ENCODE measurements at places on chromosomes 3 and 15.
A peak's percentile ranks its signal among the peaks of the same experiment; 100 is the strongest.

- no peak for DNase-seq
These were observed 172.7 kb downstream of the MEGF11 start for GRCh38 chr15:66080717-66081398.

GRCh38 chr3:108091498-108092250 lies 843 bp upstream of the CD47 start:
- no peak for DNase-seq

DNA sequence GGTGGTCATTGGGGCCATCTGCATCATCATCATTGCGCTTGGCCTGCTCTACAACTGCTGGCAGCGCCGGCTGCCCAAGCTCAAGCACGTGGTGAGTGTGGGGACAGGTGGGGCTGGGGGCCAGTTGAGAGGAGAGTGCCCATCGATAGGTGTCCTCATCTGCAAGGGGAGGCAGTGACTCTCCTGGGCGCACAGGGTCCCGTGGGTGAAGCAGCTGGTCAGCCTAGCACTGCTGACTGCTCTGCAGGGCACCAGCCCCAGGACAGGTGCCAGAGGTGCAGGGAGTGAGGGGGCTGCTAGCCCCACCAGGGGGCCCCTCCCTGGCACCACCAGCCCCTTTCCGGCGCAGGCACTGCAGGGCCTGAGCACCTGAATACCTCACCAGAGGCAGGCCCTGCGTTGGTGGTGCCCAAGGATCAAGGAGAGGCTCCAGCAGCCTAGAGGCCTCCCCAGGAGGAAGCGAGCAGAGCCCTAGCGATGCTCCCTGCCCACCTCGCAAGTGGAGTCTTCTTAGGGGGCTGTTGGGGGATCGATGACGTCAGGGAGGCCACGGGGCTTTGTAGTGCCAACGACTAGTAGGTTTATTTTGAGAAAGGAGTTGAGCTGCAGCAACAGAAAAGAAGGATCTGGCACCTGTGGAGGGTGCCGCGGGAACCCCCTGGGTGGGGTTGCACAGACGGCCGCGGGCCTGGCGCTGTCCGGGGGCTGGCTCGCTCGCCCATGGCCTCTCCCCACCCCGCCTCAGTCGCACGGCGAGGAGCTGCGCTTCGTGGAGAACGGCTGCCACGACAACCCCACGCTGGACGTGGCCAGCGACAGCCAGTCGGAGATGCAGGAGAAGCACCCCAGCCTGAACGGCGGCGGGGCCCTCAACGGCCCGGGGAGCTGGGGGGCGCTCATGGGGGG lies 976 bp upstream of the ABTB1 start:
- DNase-seq, result no peak

DNA sequence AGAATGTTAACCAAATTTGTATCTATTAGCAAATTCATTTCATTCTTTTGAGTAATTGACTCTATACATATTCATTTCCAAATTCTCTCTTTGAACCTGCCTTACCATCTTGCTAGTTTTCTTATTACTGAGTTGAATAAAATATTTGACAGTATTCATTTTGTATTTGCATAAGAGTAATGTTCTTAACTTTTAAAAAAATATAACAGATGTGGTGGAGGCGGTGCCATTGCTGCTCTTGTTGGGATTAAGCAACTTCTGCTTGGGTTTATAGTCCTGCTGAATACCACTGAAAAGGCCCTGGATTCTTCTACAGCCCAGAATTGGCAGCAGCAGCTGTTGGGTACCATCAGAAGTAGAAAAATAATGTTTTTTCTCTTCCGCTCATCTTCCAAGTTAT lies 148.9 kb upstream of the PEX5L start:
- no peak for DNase-seq

- no peak for DNase-seq
These were observed 5.5 kb downstream of the CRTC3 start for GRCh38 chr15:90535254-90535653.

DNA sequence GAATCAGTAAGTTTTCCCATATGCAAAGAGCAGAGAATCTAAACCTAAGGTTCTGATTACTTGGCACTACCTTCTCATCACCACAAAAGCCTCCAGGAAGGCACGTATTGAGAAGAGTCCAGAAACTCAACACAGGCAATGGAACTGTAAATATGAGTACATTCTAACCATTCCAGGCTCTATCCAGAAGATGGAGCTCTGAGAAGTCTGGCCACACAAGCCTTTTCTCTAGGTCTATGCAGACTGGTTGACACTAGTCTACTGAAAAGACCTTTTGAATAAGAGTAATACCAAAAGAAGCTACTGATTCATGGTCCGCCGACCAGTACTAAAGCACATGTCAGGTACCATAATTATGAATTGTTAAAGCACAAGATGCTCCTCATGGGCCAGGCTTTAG lies 12.2 kb upstream of the NCKIPSD start:
- no peak for DNase-seq

DNA sequence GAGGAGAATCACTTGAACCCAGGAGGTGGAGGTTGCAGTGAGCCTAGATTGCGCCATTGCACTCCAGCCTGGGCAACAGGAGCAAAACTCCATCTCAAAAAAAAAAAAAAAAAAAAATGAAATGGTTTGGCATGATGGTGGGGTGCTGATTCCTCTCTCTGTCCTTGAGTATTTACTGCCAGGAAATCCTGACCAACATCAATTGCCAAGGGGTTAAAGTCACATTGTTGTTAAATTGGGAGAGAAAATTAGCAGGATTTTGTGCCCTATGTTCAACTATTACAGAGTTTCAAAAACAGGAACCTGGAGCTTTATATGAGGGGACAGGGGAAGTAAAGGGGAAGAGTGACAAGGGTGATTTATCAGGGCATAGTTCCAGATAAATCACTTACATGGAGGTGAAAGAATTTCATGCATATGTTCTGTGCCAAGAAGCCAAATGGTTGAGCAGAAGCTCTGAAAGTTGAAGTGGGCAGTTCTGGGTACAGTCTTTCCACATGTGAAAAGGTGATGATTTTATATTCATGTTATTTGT lies 70.5 kb upstream of the TSEN2 start:
- DNase-seq, result no peak

DNA sequence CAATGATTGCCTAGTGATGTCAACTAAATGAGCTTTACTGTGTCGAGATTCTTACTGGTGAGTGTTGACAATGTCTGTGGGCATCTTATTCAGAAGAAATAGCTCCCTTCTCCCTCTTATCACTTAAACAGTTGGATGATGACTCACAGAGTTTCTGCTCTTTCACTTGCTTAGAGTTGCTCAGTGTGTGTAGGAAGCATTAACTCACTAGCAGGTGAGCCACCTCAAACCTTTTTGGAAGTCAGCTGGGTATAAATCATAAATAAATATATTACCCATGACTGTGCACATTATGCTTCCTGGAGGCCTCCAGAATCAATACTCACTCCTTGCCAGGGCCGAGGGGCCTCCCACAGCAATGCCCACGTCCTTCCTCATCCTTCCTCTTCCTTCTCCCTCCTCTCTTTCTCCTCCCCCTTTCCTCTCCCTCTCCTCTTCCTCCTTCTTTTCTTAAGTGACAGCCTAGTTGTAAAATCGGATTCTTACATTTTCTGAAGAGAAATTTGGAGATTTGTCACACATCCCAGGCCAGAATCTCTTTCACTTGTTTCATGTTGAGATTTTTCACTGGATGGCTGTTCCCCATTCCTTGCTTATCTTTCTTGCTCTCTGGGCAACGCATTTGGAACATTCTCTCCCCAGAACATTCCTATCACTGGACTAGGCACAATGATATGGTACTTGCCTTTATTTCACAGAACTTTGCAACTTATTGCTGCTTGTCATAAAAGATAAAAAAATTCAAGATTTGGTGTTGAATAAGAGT lies 17.5 kb downstream of the SHC4 start:
- no peak for DNase-seq

DNA sequence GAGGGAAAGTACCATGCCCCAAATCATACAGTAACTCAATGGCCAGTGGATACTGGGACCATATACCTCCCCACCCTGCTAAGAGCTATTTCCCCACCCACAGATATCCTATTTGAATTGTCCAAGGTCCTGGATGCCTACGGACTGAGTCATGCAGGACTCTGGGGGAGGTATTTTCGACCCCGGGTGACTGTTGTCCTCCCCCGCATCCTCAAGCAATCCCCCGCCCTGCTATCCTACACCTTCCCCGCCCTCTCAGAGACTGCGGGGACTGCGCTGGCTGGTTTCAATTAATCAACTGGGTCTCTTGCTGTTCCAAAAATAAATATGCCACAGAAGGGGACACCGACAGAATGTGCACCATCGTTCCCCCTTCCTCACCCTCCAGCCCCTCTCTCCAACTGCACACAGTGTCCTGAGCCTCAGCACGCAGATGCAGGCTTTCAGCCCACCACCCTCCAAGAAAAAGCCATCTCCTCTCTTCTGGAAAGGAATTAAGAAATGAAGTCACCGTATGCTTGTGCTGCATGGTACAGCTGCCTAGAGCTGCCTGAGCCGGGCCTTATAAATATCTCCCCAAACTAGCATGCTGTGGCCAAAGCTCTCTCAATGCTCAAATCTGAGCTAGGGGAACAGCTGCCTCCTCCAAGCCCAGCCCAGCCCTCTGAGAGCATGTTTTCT lies 8.1 kb downstream of the CAV3 start:
- no peak for DNase-seq

DNA sequence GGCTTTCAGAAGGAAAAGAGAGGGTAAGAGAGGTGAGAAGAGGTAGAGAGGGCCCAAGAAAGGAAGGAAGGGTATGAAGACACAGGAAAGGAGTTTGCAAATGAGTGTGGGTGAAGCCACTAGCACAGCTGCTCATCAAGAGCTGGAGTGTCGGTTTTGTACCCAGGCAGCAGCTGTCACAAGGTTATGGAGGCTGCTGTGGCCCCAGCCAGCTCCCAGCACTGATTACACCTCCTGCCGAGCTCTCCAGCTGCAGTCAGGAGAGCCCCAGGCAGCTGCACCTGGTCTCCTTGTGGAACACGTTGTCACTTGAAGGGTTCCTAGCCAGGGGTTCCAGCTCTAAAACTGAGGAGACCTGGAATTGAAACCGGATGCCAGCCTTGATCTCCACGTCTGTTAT lies 60.4 kb upstream of the CHD2 start:
- DNase-seq, result peak; percentile 71

DNA sequence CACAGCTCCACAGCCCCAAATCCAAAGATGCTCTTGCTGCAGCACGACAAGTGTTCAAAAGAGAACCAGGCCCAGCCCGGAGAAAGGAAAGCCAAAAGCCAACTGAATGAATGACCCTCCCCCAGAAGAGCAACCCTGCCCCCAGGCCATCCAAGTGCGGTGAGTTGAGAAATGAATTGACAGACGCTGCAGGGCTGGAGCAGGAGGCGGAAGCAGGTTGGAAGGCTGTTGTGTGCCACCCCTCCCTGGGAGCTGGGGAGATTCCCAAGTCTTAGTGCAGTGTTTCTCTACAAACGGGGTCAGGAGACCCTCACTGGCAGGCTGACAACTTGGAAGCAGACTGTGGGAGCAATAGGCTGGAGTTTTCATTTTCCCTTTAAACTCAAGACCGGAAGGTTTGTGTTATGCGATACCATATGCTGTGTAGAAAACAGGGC lies 3.5 kb upstream of the SPTBN5 start:
- DNase-seq, result no peak

DNA sequence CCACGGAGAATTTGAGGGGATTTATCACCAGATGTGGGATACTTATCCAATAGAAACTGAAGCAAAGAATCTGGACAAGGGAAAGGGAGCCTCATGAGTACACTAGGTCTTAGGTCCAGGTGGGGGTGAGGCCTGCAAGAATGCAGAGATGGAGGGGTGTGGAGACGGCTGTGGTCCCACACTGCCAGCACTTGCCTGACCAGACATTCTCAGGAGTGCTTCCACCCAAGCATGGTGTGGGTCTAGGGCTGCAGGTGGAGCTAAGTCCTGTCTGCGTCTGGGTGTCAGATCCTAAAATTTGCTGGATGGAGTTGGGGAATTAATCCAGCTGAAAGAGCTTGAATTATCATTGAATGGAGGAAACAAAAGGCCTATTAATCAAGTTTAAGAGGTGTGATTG lies 14.4 kb downstream of the PML start:
- no peak for DNase-seq

DNA sequence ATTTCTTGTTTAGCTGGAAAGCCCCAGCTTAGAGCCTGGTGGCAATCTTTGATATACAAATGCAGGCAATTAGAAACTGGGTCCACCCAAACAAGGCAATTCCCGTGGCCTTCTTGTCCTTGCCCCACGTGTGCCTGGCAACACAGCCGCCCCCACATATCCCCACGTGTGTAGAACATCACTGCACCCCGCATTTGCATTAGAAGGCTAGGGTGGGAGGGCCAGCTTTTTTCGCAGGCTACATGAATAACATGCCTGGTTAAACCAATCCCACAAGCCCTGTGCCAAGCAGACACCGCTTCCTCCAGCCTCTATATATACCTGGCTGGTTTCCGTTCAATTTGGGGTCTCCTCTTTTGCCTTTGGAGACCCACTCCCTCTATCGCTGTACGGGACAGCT lies 250.2 kb downstream of the ZNF385D start:
- no peak for DNase-seq

DNA sequence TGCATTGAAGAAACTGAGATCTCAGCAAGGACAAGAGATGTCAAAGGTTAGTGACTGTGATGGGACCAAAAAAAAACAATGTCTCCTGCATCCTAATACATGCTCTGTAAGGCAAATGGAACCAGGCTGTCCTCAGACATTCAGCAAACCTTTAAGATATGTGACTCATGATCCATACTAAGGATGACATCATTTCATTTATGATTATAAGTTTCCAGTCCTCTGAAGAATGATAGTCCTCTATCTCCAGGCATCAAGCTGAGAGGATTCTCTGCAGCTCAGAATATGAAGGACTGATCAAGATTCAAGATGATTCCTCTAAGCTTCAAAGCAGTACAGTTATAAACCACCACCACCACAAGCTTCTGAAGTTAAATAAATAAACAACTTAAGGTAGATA lies 47.6 kb downstream of the SSR3 start:
- no peak for DNase-seq

GRCh38 chr3:50221051-50221410 lies 15.0 kb upstream of the GNAI2 start:
- no peak for DNase-seq

DNA sequence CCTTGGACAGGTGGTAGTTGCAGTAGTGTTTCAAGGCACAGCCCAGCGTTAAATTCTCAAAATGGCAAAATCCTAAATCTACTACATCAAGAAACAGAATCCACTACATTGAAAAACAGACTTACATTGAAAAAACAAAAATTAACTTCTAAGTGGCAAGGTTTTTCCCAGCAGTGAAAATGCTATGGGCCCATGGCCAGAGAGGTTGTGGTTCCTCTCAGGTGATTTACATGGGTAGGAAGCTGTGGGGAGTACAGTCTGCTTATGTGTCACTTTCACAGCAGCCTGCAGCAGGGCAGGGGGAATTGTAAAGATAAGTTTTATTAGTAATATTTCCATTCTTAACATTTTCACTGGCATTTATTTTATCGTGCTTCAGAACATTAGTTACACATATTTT lies 24.9 kb downstream of the TTC14 start:
- no peak for DNase-seq

DNA sequence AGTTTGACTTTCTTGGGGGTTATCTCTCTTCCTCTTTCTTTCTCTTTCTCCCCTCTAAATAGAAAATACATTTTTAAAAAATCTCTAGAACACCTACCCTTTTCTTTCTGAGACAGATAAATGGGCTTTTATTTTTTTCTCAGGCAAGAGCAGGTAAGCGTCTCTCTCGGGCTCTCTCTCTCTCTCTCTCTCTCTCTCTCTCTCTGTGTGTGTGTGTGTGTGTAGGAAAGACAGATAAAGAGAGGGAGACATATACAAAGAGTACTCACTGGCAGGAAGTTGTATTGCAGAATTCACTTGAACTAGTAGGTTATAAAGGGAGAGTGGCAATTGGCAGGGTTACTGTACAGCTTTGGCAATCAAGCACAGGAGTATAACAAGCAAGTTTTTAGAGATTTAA lies 118.1 kb upstream of the LSAMP start:
- DNase-seq, result no peak
